ENCODE measurements at places on chromosomes 4 and X.

DNA sequence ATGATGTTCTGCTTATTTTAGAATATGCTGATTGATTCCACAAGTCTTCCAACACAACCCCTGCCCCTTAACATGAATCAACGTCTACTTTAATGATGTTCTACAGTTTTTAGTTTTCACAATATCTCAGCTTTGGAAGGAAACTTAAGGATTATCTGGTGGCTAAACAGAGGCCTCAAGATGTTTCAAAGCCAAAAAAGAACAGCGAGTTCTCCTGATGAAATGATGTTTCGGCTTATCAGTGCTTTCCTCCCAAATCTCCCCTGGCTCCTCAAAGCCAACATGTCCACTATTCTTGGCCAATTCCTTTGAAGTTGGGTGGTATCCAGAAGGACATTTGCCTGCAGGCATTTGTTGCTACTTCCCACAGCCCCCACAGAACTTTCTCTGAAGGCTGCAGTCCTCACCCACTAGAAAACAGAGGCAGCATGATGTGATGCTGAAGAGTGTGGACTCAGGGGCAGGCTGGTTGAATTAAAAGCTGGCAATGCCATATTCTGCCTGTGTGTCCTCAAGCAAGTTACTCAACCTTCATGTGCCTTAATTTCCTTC lies 87.3 kb downstream of the ADGRG4 start:
- no peak for DNase-seq

DNA sequence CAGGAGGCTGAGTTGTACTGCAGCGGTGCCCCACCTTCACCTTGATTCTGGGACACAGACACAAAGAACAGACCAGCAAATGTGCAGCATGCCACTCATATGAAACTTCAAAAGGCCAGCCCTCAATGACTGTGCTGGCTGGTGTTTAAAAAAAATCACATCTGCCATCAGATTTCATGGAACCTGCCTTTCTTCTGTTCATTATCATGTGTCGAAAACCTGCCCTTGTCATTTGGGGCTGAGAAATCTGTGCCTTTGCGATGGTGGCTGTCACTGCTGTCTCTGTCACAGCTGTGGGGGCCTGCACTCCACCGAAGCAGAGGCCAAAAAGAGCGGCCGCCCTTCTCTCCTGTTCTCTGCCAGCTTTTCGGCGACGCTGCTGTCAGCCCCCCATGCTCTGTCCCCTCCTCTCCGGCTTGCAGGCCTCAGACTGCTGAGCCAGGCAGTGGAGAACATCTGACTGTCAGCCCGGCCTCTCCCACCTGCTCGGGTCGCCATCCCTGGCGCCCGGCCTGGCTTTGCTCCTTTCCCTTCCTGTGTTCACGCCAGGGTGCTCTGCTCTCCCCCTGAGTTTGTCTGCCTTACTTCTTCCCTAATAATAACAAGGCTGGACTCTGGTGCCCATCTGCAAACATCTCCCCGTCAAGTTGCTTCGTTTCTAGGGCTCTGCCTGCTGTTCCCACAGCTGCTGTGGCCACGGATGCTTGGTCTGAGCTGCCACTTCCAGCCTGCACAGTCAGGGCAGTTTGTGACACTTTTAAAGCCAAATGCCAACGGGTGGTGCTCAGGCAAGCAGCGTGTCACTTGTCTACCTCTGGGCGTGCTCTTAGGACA lies 355.2 kb downstream of the UNC5C start:
- DNase-seq = no peak

GRCh38 chr4:168920441-168921065 lies 89.5 kb downstream of the CBR4 start:
- DNase-seq = no peak

GRCh38 chrX:56790778-56791177 lies 61.7 kb downstream of the NBDY start:
- no peak for DNase-seq

DNA sequence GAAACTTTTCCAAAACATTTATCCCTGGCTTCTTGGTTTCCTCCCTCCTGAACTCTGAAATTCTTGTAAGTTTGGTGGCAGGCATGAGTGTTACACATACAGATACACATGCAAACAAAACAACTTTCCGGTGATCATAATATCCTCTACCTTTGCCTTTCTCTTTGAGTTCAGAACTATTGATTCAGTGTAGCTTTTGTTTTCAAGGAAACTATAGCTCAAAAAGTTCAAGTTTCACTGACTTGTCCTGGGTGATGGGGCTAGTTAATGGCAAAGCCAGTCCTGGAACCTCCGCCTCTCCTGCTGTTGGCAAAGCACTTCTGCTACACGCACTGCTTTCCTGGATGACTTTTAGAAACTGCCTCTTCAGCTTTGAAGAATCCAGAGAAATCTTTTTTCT lies 177.3 kb upstream of the FAT1 start:
- DNase-seq = no peak

GRCh38 chr4:112857461-112857860 lies 192.0 kb upstream of the ANK2 start:
- no peak for DNase-seq

DNA sequence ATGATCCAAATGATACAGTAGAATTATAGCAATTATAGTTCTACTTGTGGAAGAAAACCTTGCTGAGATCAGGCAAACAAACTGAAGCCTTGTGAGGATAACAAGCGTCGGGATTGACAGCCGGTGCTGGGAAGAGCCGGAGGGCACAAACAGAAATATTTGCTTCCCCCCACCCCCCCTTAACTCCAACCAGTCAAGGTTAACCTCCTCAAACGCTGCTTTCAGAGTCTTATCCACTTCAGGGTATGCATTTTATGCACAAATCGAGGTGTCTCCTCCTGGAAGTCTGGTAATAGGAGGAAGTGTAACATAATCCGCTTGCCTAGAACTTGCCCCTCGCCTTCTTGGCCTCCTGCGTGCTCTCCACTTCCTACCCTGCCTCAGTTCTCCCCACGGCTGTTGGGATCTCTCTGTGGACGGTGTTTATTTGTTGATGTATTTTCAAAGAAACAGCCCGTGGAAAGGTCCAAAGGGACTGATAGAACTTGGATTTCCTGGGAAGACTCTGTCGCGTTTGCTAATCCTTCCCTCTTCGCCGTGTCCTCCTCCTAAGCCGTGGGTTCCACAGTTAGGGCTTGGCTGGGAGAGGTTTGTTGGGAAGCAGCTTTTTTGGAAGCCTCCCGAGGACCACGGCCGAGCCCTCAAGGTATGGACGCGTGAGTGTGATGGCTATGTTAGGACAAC lies 4.1 kb upstream of the ARX start:
- DNase-seq = no peak

- DNase-seq = no peak
These were observed 821.2 kb downstream of the RPA4 start for GRCh38 chrX:97704881-97705280.

DNA sequence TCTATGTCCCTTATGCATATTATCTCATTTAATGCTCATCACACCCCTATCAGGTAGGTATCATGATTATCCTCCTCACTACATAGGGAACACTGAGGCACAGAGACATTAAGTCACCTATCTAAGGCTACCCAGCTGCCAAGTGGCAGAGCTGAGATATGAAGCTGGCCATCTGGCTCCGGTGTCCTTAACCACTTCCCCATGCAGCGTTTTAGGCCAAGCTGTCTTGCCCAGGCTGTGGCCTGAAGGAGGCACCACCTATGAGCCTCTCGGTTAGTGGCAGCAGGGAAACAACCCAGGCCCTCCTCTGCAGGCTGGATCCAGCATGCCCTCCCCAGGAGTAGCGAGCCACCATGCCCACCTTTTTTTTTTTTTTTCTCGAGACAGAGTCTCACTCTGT lies 16.3 kb downstream of the PJA1 start:
- DNase-seq = no peak

DNA sequence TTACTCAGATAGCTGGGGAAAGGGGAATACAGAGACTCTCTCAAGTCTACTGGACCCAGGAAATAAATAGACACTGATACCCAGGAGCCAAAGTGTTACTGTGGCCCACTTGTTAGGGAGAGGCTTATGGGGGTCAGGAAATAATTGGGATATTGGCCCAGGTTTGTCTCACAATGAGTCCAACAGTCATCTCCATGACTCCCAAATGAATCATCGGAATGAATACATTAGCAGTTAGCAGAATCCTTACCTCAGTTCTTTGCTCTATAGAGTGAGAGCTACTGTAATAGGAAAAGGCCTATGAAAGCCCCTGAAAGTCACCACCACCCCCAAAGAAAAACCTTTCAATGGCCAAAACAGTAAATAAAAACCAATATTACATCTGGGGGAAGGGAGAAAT lies 42.4 kb upstream of the ARHGEF6 start:
- DNase-seq = no peak

DNA sequence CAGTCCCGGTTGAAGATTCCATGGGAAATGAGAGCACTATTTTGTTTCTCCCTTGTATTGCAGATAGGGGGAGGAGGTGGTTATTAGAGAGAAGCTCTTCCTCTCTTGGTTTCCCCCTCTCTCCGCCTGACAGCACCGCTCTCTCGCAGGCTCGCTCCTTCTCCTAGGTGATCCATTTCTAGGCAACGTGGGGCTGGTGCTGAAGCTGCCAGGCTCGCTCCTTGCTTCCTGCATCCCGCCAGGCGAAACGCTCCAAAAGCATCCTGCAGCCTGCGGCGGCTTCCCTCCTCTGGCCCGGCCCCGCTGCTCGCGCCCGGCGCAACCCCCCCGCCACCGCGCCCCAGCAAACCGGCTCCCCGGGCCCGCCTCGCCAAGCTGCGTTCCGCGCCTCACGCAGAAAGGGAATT lies at the start of gene GRID2:
TSS of gene GRID2 (plus strand) at position 346 of the 407 bp plus-strand sequence.
- peak; percentile 71 for DNase-seq

GRCh38 chrX:51047950-51048349 lies 137.4 kb downstream of the BMP15 start:
- no peak for DNase-seq

DNA sequence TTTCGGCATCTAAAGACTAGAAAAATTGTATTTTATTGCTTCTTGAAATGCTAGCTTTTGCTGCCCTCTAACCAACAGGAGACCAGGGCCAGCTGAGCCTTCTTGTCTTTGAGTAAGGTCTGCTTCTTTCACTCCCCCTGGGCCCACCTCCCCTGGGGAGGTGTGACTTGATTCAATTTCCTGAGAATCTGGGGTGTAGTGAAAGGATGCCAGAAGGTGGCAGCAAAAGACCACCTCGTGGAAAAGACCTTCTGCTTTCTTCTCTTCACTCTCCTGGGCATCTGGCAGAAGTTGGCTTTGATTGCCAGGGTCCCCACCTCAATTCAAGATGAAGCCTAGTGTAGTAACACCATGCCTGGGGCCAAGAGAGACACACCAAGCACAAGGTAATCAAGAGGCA lies 96.5 kb upstream of the MAOA start:
- peak; percentile 46 for DNase-seq

- no peak for DNase-seq
These were observed 14.0 kb upstream of the KIAA0232 start for GRCh38 chr4:6768539-6768905.

DNA sequence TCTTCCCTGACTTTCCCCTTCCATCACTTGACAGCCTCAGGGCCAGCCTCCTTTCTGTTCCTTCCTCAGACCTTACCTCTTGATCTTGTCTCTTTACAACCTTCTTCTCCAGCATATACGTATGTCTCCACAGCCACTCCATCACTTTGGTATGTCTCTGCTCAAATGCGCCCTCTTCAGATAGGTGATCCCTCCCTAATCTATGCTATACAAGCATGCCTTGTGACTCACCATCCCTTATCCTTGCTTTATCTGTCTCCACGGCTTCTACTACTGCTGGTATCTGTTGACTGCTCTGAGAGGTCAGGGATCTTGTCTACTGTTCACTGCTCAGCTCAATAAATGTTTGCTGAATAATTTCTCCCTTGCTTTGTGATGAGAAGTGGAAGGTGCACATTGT lies 9.0 kb downstream of the ARAP2 start:
- no peak for DNase-seq

GRCh38 chr4:173440888-173441287 lies 42.0 kb upstream of the SCRG1 start:
- DNase-seq = no peak

DNA sequence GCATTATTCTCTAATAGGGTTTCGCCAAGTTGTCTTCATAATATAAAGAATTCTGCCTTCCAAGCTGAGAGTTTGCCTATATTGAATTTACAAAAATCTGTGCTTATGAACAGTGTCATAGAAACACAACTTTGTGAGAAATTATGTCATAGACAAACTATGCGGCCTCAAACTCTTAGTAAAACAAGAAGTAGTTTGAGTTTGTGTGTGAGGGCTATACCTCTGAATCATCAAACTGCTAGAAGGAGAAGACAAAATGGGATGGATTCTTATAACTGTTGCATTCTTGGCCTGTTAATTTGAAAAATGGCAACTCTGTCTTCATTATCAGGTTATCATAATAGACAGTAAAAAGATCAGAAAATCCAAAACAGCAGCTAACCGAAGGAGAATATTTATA lies 46.1 kb upstream of the NAP1L5 start:
- no peak for DNase-seq

DNA sequence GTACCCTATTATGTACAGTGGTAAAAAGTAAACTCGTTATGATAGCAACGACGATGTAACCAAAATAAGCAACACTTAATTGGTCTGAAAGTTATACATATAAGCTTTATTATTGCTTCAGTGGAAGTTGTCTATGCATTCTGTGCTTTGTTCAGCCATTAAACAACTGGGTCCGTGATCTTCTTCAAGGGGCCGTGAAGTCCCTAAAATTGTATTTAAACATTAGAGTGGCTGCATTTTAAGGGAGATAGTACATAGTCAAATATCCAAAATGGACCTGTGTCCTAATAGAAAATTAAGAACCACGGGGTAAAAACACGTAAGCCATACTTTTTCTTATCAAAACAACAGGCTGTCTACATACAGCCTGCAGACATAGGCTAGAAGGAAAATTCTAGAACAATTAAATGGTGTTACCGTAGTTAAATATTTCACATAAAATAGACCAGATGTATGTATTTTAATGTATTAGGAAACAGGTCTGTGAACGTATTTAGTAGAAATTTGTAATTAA lies 2.1 kb downstream of the GUCY1A1 start:
- no peak for DNase-seq

DNA sequence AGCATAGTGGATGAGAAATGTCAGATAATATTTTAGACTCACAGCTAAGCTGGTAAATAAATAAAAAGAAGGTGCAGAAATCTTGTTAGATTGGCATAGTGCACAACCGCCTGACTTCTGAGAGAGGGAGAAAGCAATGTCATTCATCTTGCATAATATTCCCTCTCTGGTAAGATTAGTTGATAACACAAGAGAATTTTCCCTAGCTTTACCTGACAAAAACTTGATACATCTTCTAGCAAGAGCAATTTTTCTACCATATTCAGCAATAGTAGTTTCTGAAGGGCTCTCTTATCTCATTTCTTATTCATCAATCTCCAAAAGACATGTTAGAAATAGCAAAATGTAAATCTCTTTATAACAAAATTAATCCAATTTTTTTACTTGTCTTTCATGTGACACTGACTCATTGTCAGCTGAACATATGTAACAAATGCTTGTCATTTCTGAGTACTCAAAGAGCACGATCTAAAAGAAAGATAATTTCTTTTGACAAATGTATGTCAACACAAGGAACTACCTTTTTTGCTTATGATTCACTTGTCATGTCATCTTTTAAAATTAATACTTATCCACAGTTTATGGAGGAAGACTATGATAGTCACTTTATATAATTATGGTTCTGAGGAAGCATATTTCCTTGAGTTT lies 240.0 kb downstream of the ARAP2 start:
- DNase-seq = no peak

GRCh38 chr4:86416081-86416480 lies 56.2 kb upstream of the MAPK10 start:
- no peak for DNase-seq

Measured in right forelimb (tissue), 1 donor.